Natural killer cell treated with Interleukin-12 subunit alpha and Interleukin-12 subunit beta and Interleukin-15 and Interleukin-18, amount 100 ng/mL, for 72 hours (primary cell): ENCODE measurements at places on chromosomes 2 and 18.

GRCh38 chr18:1691863-1692262 is 787.2 kb downstream of the ADCYAP1 start:
- no peaks in the 10 kb centered on the region for H3K27me3 ChIP-seq
- H3K36me3 ChIP-seq, result no peaks in the 10 kb centered on the region
- no peak for DNase-seq
- no peaks in the 10 kb centered on the region for H3K4me1 ChIP-seq
- H3K27ac ChIP-seq, result no peak overlapping the region
- H3K4me3 ChIP-seq, result no peak overlapping the region

DNA sequence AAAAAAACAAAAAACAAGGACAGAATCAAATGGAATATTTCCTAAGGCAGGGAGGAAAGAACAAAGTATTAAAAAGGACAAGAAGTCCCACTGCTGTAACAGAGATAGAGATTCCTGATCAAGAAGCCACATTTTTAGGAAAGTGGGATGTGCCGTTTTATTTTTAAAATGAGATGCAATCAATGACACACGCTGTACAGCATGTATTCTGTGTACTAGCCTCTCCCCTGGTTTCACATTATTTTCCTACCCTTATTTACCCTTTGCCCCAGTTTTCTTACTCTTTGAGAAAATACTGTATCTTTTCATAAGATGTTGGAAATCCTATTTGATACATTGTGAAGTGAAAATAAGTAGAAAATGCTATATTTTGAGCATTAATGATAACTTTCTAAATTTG is 45.8 kb downstream of the E2F6 start:
- no peak overlapping the region for H3K27ac ChIP-seq
- H3K36me3 ChIP-seq, result peaks cover 8% of the 10 kb centered on the region
- H3K4me1 ChIP-seq, result no peaks in the 10 kb centered on the region
- H3K27me3 ChIP-seq, result no peaks in the 10 kb centered on the region
- no peak overlapping the region for H3K4me3 ChIP-seq

- no peak overlapping the region for H3K4me3 ChIP-seq
- H3K36me3 ChIP-seq, result no peaks in the 10 kb centered on the region
- no peaks in the 10 kb centered on the region for H3K27me3 ChIP-seq
- peak overlapping the region; percentile 58 for H3K27ac ChIP-seq
Measured at GRCh38 chr2:239302808-239303557, 97.8 kb downstream of the HDAC4 start.

- H3K4me1 ChIP-seq, result no peaks in the 10 kb centered on the region
- H3K36me3 ChIP-seq, result no peaks in the 10 kb centered on the region
- DNase-seq, result no peak
Measured at GRCh38 chr2:242056785-242057184, 187.3 kb downstream of the RTP5 start.

- peaks cover 30% of the 10 kb centered on the region for H3K4me1 ChIP-seq
- H3K4me3 ChIP-seq, result no peak overlapping the region
- H3K27ac ChIP-seq, result no peak overlapping the region
- no peak for DNase-seq
- peaks cover 6% of the 10 kb centered on the region for H3K36me3 ChIP-seq
Measured at GRCh38 chr2:44358503-44358902, 2.8 kb downstream of the PREPL start.

- peaks cover 78% of the 10 kb centered on the region for H3K4me1 ChIP-seq
- H3K27ac ChIP-seq, result peak overlapping the region; percentile 96
- DNase-seq, result no peak
- H3K27me3 ChIP-seq, result no peaks in the 10 kb centered on the region
- peak overlapping the region; percentile 77 for H3K4me3 ChIP-seq
Measured at GRCh38 chr2:68796295-68796905, 61.8 kb downstream of the ARHGAP25 start.

GRCh38 chr2:74982577-74982976 is 24.1 kb downstream of the POLE4 start:
- H3K4me1 ChIP-seq, result no peaks in the 10 kb centered on the region
- H3K36me3 ChIP-seq, result no peaks in the 10 kb centered on the region
- no peak for DNase-seq
- no peak overlapping the region for H3K4me3 ChIP-seq
- no peak overlapping the region for H3K27ac ChIP-seq

- no peaks in the 10 kb centered on the region for H3K4me1 ChIP-seq
- no peak for DNase-seq
- no peak overlapping the region for H3K4me3 ChIP-seq
- no peaks in the 10 kb centered on the region for H3K27me3 ChIP-seq
- no peaks in the 10 kb centered on the region for H3K36me3 ChIP-seq
Measured at GRCh38 chr2:40352703-40353099, 99.2 kb downstream of the SLC8A1 start.

DNA sequence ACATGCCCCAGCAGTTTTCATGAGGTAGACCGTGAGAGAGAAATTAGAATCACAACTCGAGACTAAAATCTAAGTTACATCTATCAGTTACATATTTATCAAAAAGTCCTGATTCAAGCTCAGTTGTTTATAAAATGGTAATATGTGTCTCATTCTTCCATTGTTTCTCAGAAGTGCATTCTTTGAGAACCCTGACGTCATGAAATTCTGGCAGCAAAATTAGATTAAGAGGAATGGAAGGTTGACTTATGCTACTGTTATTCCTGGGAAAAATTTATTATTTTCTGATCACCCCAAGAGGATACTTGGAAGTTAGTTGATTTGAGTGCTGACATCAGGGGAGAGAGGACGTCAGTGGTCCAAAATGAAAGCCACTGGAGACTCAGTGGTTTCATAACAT is 1864.8 kb upstream of the LRRTM1 start:
- DNase-seq, result no peak
- no peaks in the 10 kb centered on the region for H3K27me3 ChIP-seq
- H3K36me3 ChIP-seq, result peaks cover 11% of the 10 kb centered on the region
- H3K4me1 ChIP-seq, result no peaks in the 10 kb centered on the region

DNA sequence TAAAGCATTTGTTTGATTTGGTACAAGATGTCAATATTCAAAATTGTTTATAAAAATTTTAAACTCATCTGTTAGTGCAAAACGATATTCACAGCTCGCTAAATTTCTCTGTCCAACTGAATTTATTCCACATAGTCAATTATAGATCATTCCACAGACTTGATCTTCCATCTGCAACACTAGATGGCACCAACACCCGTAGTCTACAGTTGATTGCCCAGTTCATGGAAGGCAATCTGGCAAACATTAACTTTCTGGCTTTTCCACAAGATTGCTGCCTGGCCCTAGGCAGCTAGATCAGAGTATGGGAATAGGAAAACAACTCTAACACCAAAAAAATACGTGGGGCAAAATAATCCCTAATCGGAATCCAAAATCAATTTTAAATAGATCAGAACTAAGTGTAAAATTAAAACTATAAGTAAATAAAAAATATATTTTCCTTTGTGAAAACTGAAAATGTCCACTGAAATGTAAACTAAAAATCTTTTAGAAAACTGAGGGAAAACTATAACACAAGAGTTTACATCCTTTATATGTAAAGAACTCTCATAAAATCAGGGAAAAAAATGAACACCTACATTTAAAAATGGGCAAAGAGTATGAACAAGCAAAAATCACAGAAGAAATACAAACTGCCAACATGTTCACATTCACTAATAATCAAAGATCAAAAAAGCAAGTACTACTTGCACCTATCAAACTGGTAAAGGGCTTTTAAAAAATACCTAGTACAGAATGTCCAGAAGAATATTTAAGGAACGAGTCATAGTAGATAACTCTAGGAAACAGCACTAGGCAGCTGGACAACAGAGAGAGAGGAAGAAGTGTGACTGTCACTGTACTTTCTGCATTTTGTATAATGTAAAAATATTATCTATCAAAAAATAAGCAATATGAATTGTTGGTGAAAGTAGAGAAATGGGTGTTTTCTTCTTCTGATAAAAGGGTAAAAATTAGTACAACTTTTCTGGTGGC is 35.0 kb downstream of the RTN4 start:
- no peak overlapping the region for H3K4me3 ChIP-seq
- H3K4me1 ChIP-seq, result peaks cover 17% of the 10 kb centered on the region
- no peak overlapping the region for H3K27ac ChIP-seq
- peak; percentile 62 for DNase-seq

DNA sequence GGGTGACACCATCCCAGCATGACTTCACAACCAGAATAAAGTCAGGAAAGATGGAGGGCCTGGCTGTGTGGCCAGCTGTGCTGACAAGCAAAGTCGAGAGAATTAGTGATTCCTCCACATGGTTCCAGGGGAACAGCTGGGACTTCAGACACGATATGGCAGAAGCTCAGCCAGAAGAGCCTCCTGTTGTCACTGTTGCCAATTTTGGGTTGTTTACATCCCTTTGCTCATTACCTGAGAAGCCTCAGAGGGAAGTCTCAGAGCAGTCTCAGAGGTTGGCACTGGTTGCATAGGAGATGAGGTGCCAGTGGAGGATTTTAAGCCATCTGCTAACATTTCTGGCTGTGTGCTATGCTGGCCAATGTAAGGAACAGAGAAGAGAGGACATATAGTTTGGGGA is 16.0 kb downstream of the LINC00305 start:
- no peaks in the 10 kb centered on the region for H3K36me3 ChIP-seq
- no peak overlapping the region for H3K4me3 ChIP-seq
- H3K27ac ChIP-seq, result no peak overlapping the region
- no peaks in the 10 kb centered on the region for H3K4me1 ChIP-seq

- no peak for DNase-seq
- H3K4me3 ChIP-seq, result no peak overlapping the region
- H3K27ac ChIP-seq, result no peak overlapping the region
Measured at GRCh38 chr2:235546436-235546835, 52.6 kb downstream of the AGAP1 start.

GRCh38 chr18:67961701-67962440 is 445.4 kb upstream of the DSEL start:
- no peak overlapping the region for H3K27ac ChIP-seq
- DNase-seq, result no peak
- no peak overlapping the region for H3K4me3 ChIP-seq
- no peaks in the 10 kb centered on the region for H3K4me1 ChIP-seq

GRCh38 chr2:217609952-217610351 is 392.8 kb downstream of the TNS1 start:
- H3K36me3 ChIP-seq, result no peaks in the 10 kb centered on the region
- peaks cover 11% of the 10 kb centered on the region for H3K4me1 ChIP-seq
- peaks cover 8% of the 10 kb centered on the region for H3K27me3 ChIP-seq

GRCh38 chr2:239991689-239992314 is 33.3 kb downstream of the NDUFA10 start:
- peaks cover 3% of the 10 kb centered on the region for H3K4me1 ChIP-seq
- H3K27me3 ChIP-seq, result no peaks in the 10 kb centered on the region
- H3K27ac ChIP-seq, result no peak overlapping the region
- no peak overlapping the region for H3K4me3 ChIP-seq
- H3K36me3 ChIP-seq, result peaks cover 31% of the 10 kb centered on the region
- no peak for DNase-seq

DNA sequence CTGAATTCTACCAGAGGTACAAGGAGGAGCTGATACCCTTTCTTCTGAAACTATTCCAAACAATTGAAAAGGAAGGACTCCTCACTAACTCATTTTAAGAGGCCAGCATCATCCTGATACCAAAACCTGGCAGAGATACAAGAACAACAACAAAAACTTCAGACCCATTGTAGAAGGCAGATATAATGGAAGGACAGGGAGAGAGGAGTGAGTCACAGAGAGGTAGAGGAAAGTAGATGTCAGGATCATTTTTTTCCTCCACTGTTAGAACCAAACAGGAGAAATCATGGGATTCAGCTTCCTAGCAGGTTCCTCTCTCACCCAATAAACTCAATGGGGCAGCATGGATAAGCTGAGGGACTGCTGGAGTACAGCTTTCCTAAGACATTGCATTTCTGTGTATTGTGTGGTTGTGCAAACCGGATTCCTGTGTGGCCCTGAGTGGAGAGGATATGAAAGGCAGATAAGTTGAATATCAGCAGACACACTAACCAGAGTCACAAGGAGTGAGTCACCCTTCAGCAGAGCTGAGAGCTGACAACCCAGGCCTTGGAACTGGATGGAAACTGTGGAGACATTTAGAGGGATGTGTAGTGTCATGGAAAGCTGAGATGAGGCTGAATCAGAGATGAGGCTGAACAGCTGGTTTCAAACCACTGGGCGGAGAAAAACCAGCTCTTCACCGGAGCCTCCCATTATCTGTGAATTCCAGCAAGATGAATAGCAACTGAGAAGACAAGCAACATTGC is 60.9 kb upstream of the MMADHC start:
- H3K4me3 ChIP-seq, result no peak overlapping the region
- no peak for DNase-seq
- H3K27me3 ChIP-seq, result peaks cover 8% of the 10 kb centered on the region
- H3K27ac ChIP-seq, result no peak overlapping the region
- H3K36me3 ChIP-seq, result no peaks in the 10 kb centered on the region
- H3K4me1 ChIP-seq, result no peaks in the 10 kb centered on the region

- H3K36me3 ChIP-seq, result no peaks in the 10 kb centered on the region
- H3K4me3 ChIP-seq, result no peak overlapping the region
- DNase-seq, result no peak
- H3K27ac ChIP-seq, result no peak overlapping the region
- no peaks in the 10 kb centered on the region for H3K4me1 ChIP-seq
- no peaks in the 10 kb centered on the region for H3K27me3 ChIP-seq
Measured at GRCh38 chr18:59729781-59730180, 32.6 kb upstream of the CCBE1 start.

DNA sequence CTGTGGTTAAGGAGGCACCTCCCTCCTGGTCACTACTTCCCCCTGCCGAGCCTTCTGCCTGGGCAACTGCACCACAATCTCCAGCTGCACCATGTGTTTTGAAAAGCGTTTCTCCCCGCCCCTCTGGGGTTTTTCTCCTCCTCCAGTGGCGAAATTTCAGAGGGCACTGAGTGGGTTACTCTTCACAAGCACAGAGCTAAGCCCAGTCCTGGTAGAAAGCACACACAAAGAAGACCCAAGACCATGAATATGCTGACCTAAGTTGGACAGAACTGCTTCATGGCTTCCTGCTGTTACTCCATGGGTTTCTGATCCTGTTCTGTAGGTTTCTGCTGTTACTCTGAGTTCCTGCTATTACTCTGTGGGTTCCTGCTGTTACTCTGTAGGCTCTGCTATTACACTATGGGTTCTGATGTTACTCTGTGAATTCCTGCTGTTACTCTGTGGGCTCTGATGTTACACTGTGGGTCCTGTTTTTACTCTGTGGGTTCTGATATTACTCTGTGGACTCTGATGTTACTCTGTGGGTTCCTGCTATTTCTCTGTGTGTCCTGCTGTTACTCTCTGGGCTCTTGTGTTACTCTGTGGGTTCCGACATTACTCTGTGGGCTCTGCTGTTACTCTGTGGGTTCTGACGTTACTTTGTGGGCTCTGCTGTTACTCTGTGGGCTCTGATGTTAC is 216.6 kb downstream of the RTP5 start:
- no peak overlapping the region for H3K27ac ChIP-seq
- H3K27me3 ChIP-seq, result peaks cover 4% of the 10 kb centered on the region
- peaks cover 25% of the 10 kb centered on the region for H3K4me1 ChIP-seq
- H3K4me3 ChIP-seq, result peak overlapping the region; percentile 44
- no peak for DNase-seq

GRCh38 chr2:147603876-147604275 is 241.0 kb upstream of the ACVR2A start:
- peaks cover 4% of the 10 kb centered on the region for H3K36me3 ChIP-seq
- H3K27ac ChIP-seq, result no peak overlapping the region
- no peak overlapping the region for H3K4me3 ChIP-seq
- peaks cover 2% of the 10 kb centered on the region for H3K27me3 ChIP-seq
- H3K4me1 ChIP-seq, result no peaks in the 10 kb centered on the region
- DNase-seq, result no peak
